ENCODE measurements at places on chromosomes 13 and 19. TPM values are rescaled to one million over a fixed set of nuclear protein-coding genes. Genes with fewer than 3 reads are reported as not detected.

Gene PEPD
- 54.7 TPM for polyA plus RNA-seq

DNA sequence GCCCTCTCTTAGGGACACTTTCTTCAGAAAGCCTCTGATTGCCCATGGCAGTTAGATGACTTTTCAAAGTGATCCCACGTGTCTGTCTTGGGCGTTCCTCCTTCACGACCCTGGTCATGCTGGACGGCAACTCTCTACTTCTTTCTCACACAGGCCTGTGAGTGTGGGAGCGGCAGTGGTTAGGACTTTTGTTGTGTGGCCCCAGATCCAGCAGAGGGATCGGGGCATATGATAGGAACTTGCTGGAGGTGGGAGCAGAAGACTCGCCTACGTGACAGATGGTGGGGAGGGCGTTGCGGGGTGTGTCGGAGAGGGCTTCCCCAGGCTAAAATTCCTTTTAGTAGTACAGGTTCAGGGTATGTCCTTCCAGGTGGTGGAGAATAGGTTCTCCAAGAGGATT lies 289.5 kb upstream of the MAB21L1 start:
- DNase-seq = no peak

DNA sequence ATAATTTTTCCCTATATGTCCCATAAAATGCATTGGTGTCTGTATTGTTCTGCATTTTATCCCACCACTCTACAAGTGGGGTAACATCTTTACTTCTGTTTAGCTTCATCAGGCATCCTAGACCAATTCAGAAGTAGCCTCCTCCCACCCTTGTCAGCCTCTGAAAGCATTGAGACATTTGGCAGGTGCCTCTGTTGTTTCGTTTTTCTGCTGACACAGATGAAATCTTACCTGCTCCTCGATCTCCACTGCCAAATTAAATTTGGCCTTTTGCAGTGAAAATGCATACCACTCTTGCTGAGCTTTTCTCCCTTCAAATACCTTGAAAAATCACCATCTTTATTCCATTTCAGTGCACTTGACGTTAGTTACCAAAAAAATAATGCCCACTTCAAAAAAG lies 83.5 kb upstream of the STARD13 start:
- DNase-seq = no peak

GRCh38 chr13:62014299-62014698 lies 598.6 kb upstream of the PCDH20 start:
- DNase-seq = no peak

DNA sequence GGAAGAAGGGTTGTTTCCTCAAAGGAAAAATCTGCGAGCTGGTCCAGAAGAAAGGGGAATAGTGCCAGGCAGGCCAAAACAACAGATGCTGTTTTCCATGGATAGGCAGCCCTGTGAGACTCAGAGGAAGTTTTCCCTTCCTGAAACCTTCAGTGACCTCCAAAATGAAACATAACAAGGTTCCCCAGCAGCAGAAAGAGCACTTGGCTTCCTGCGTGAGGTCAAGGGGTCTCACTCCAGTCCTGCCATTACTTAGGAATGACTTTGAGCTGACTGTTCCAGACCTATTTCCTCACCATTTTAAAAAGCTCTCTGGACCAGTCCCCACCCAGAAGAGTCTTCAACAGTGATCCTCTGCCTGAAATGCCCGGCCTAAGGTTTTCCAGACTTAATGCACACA lies 104.6 kb upstream of the IPO5 start:
- no peak for DNase-seq

Gene ZIC2
- polyA plus RNA-seq = not detected

DNA sequence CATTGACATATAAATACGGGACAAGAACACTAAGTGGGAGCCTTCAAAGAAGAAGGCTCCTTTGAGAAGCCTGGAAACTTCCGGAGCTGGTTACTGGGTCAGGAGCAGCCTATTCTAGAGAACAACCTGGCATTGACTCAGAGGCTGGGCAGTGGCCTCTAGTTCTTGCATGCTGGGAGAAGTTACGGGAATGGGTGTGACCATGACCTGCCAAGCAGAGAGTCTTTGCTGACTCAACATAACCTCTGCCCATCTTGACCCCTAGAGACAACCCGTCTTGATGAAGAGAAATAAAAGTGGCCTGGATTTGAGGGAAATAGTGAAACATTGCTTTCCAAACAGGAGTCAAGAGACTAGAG lies 21.0 kb downstream of the STARD13 start:
- no peak for DNase-seq

Gene ZNF471
- 1.8 TPM for polyA plus RNA-seq

DNA sequence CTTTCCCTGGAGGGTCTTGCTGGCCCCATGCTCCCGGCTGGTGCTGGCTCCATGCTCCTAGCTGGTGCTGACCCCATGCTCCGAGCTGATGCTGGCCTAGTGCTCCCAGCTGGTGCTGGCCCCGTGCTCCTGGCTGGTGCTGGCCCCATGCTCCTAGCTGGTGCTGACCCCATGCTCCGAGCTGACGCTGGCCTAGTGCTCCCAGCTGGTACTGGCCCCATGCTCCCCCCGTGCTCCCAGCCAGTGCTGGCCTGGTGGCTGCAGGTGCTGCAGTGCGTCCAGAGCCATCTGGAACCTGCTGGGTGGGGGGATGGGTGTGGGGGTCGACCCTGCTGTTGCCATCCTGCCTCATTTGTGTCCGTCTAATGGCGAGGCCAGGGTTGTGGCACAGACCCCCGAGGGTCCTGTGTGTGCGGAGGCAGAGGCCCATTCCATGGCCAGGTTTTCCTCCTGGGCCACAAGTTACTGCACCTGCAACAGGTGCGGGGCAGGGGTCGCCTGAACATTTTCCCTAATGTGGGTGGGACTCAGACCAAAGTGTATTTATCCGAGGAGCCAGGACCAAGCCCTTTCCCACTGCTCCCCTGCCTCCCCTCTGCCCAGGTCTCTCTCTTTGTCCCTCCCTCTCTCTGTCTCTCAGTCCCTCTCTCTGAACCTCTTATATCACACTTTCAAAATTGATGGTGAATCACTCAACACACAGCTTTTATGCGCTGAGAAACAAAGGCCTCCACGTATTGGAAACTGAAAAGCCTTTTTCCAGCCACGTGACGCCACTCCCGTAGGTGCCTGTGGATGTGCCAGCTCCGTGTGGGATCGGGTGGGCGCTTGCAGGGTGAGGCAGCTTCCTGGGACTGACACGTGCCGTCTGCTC lies 45.1 kb downstream of the MCF2L start:
- DNase-seq = peak; percentile 53

DNA sequence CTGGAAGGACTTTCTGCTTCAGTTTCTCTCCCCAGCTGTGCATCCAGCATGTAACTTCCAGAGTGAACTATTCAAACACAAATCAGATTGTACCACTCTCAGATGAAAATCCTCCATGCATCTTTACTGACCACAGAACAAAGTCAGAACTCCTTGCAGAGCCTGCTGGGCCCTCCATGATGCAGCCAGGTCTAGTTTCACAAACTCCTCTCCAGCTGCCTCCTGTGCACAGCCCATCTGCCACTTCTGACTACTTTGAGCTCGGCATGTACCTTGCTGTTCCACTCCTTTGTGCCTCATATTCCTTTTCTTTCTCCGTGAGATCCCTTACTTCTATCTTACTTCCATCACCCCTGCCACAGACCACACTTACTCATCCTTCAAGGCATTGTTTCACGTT lies 31.4 kb downstream of the NALCN start:
- DNase-seq = no peak

Gene PCP2
- polyA plus RNA-seq = 9.3 TPM

DNA sequence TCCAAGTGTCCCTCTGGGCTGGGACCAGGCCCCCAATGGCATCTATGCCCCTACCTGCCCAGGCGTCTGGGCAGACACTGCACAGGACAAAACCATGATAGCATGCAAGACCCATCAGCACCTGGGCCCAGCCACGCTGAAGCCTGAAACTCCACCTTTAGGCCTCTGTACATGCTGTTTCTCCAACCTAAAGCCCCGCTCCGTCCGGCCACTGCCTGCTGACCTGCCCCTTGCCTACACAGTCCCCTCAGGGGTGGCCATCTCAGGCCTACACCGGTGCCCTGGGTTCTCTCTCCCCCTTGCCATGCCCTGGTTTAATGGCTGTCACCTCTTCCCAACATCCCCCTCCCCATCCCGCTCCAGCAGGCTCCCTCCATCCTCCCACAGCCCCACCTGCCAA lies 15.3 kb downstream of the GJA3 start:
- DNase-seq = no peak

DNA sequence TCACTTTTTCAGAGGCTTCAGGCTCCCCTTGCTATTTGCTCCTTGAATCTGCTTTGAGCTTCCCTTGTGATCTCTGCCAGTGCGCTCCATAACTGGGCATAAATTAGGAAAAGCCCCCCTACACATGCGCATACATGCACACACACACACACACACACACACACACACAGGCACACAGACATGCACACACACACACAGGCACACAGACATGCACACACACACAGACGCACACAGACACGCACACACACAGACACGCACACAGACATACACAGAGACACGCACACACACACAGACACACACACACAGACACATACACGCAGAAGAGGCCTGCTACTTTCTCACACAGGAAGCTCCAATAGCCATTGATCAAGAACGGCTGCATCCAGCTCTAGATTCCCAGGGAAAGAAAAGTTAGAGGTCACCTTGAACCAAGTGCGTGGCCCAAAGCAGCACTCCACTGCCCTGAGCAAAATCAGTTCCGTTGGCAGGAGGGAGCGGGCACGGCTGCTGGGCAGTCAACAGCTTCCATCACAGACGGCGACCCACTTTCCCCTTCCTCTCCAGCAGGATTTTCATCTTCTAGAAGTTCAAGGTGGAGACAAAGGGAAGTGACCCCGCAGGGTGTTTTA lies 145.6 kb downstream of the DPF1 start:
- DNase-seq = no peak

DNA sequence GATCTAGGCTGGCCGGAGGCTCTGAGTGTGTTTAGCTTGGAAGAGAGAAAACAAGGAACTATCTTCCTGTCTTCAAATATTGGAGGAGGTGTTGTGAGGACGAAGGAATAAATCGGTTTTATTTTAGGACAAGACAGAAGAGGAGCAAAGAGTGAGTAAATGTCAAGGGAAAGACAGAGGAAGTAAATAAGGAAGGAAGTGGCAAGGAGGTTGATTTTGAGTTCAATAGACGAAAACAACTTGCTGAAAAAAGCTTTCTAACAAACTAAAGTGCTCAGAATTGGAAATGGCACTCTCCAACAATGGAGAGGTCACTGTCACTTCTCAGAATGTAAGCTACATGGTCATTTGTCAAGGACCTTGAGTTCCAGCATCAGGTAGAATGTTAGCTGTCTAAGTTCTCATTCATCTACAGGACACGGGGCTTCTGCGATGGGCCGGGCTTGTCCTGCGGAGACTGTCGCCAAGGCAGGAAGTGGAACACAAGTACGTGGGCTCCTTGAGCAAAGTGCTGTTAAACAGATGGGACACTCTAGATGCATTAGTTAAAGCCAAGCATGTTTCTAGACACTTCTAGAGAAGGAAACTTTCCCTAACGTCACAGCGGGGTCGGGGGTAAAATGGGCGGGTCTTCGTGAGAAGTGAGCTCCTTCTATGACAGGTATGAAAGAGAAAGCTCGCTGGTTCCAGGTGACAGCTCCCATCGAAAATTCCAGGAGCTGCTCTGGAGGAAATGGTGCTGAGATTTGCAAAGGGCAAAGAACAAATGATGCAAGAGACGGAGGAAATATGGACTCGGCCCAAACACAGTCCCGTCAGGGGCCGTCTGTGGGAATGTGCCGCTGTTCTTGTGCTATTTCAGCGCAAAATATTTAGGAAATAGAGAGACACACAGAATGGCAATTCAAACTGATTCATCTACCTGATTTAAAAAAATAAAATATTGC lies 103.9 kb upstream of the UBL3 start:
- DNase-seq = peak; percentile 39

- peak; percentile 40 for DNase-seq
Measured at GRCh38 chr13:107373551-107373950, 805.6 kb upstream of the ARGLU1 start.

Gene CD70
- not detected for polyA plus RNA-seq

GRCh38 chr19:48392860-48393558 lies 459 bp upstream of the GRIN2D start:
- DNase-seq = no peak

DNA sequence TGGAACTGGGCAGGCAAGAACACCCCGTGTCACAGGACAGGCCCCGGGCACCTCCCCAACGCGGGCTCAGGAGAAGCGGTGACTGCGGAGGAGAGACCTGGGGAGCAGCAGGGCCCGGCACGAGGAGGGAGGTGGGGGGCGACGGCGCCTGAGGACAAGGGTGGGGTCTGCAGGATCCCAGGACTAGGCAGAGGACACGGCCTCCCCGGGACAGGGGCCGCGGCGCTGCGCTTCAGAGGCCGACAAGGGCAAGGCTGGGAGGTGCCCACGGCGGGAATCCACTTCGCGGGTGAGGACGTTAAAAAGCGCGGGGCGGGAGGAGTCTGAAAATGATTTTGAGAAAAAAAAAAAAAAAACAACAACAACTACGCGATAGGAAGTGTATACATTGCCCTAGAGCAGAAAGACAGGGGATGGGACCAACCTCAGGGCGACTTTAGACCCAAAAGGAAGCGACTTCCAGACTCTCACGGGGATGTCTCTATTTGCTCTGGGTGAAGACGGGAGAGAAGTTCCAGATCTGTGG lies 44.9 kb downstream of the ZNF611 start:
- peak; percentile 72 for DNase-seq

GRCh38 chr13:113853518-113854237 lies 10.2 kb downstream of the GAS6 start:
- peak; percentile 75 for DNase-seq

Gene KLK15
- not detected for polyA plus RNA-seq

DNA sequence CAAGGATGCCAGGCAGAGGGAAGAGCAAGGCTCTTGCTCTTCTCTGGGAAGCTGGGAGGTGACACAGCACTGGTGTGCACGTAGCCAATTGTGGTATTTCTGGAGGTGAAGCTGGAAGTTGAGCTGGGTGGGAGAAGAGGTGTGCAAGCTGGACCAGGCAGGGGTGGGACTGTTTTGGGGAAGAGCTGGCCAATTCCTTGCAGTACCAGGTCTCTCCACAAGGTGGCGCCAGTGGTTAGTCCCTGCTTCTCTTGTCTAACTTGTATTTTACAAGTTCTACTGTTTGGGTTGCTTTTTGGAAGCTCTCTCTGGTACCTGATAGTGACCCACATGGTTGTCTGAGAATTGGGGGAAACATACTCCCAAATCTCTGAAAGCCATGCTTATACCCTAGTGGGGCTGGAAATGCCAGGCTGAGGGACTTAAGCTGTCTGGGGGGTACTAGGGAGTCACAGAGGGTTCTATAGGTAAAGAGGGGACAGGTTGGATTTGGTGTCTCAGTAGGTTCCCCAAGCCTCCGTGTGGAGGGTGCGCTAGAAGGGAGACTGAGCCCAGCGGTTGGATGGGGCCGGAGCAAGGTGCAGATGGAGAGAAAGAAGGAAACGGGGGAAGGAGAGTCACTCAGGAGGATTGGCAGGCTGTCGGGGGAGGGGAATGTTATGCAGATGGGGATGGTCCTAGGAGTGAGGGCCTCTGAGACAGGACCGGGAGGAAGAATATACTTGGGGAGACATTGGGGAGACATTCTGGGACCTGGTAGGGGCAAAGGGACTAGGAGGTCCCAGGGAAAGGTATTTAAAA lies 3.0 kb downstream of the HPN start:
- peak; percentile 68 for DNase-seq

All from stomach (tissue), 19 donors.